ENCODE measurements at places on chromosomes 3 and 15.

DNA sequence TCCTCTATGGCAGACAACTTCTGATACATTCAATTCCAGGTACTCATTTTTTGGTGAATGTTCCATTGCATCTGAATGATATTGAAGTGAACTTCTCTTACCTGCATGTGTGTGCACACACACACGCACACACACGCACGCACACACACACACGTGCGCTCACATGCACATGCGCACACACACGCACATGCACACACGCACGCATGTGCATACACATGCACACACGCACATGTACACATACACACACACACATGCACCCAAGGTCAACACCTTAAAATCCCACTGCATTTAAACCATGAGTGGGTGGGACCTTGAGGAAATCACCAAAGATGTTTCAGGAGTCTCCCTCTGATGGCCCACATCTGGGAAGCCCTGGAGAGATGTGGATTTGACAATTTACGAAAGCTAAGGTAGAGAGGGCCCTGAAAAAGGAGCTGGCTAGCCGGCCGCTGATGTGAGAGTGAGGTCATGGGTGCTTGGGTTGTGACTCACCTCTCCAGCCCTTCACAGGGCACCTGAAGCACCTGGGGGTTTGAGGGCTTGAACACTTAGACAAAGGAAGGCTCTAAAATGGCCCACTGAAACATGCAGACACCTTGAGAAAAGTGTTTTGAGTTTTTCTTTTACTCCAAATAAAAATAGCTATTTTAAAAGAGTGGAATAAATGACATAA is 269.1 kb upstream of the LRRFIP2 start:
- DNase-seq: no peak
- H3K4me3 ChIP-seq: no peak overlapping the region
- H3K4me1 ChIP-seq: no peaks in the 10 kb centered on the region

- H3K27ac ChIP-seq: no peak overlapping the region
- DNase-seq: no peak
- H3K4me1 ChIP-seq: no peaks in the 10 kb centered on the region
- no peaks in the 10 kb centered on the region for H3K27me3 ChIP-seq
Observed at GRCh38 chr3:67384016-67384415, 270.4 kb downstream of the SUCLG2 start.

DNA sequence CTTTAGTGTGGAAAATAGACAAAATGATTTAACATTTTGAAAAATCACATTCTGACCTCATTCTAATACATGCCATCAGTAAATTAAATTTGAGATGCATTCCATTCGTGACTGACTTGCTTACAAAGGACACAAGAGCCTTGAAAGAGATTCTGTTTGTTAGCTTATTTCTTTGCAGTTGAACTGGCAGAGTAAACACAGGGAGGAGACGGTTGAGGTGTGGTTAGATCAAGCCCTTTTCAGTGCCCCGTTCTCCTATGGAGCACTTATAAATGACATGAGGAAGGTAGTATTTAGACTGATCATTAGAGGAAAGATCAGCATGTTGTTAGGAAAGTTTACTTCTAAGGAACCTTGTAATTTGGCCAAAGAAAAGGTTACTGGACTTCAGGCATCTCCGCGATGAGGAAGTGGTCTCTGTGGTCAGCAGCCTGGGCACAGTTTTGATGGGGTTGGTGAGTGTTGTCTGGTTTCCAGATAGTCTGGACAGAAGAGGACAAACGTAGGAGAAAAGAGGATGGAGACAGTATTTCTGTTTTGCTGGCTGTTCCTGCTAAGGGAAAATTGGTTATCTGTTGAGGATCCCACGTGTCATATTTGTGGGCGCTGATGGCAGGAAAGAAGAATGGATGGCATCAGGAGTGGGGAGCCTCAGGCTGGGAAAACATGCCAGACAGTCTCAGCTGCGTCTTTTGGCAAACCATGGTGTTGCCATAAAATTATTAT is 328.9 kb upstream of the TBL1XR1 start:
- H3K27ac ChIP-seq: no peak overlapping the region
- peaks cover 10% of the 10 kb centered on the region for H3K4me1 ChIP-seq
- no peaks in the 10 kb centered on the region for H3K27me3 ChIP-seq
- no peaks in the 10 kb centered on the region for H3K36me3 ChIP-seq

GRCh38 chr3:34256021-34256420 is 457.6 kb downstream of the PDCD6IP start:
- no peaks in the 10 kb centered on the region for H3K36me3 ChIP-seq
- H3K27me3 ChIP-seq: no peaks in the 10 kb centered on the region
- no peak overlapping the region for H3K27ac ChIP-seq
- no peak overlapping the region for H3K4me3 ChIP-seq
- H3K4me1 ChIP-seq: peaks cover 9% of the 10 kb centered on the region

DNA sequence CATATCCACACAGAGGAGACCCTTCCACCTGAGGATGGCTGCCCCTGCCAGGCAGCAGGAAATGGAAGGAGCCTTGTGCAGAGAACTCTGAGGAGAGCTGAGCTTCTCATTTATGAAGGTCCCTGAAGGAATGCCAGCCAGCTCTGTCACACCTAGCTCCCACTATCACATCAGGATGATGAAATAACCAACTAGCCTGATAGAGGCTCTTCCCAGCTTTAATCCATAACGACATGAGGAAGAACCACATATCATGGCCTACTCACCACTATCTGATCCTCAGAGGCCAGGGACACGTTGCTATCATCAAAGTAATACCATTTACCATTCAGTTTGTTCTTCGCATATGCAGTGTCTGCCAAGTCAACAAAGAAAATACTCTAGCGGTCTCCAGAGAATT is 1.5 kb upstream of the C3orf62 start:
- no peaks in the 10 kb centered on the region for H3K27me3 ChIP-seq
- no peak overlapping the region for H3K4me3 ChIP-seq
- H3K27ac ChIP-seq: no peak overlapping the region
- DNase-seq: no peak

GRCh38 chr3:16132928-16133327 is 41.6 kb upstream of the GALNT15 start:
- no peak overlapping the region for H3K27ac ChIP-seq
- no peaks in the 10 kb centered on the region for H3K36me3 ChIP-seq
- H3K4me1 ChIP-seq: no peaks in the 10 kb centered on the region
- DNase-seq: no peak

GRCh38 chr3:15602146-15602536 is 596 bp downstream of the BTD start:
- no peaks in the 10 kb centered on the region for H3K27me3 ChIP-seq
- no peak for DNase-seq
- H3K27ac ChIP-seq: peak overlapping the region; percentile 95
- peaks cover 10% of the 10 kb centered on the region for H3K4me1 ChIP-seq
- H3K36me3 ChIP-seq: peaks cover 22% of the 10 kb centered on the region

DNA sequence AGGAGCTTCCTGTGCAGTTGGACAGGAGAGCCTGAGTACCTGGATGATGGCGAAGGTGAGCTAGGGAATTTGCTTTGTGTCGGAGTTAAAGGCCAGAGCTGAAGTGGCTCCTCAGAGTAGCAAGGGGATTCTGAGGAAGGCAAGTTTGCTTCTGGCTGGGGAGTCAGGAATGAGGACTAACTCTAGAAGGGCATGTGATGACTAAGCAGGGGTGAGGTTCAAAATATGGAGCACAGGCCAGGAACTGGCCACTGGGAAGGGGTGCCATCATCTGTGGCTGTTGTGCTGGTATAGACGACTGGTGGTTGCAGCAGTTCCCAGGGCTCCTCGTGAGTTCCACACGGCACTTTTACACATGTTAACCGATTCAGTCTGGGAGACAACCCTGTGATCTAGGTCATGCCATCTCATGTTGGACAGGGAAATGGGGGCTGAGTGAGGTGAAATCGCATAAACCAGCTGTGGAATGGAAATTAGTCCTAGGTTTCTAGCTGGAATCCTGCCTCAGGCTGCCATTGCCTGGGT is 100.8 kb downstream of the EEFSEC start:
- no peak overlapping the region for H3K27ac ChIP-seq
- DNase-seq: no peak
- H3K27me3 ChIP-seq: no peaks in the 10 kb centered on the region

DNA sequence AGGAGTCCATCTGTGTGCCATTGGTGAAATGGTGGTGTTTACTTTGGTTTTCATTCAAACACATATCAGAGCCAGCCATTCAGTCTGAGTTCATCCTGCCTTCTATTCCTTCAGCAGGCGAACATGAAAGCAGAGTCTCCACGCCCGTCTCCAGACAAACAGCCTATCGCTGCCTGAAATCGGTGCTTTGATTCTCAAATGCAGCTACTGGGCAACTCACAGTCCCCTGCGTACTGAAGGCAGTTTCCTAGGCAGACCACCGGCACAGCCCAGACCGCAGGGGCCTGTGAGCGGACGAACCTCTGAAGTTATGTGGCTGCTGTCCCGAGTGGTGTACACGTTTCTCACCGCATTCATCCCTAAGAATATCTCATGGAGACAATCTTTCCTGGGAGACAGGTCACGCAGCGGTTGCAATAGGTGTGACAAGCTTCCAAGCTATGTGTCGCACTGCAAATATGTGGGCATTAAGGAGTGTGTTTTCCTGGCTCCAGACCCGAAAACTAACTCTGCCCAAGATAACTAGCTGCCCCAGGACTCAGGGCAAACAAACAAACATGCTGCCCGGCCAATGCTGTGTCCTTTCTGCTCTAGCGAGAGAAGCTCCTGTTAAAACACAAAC is 16.9 kb upstream of the RYR3 start:
- no peak for DNase-seq
- no peaks in the 10 kb centered on the region for H3K27me3 ChIP-seq
- H3K36me3 ChIP-seq: no peaks in the 10 kb centered on the region

GRCh38 chr15:77786956-77787355 is 154.2 kb upstream of the LINGO1 start:
- H3K4me1 ChIP-seq: no peaks in the 10 kb centered on the region
- H3K4me3 ChIP-seq: no peak overlapping the region
- H3K36me3 ChIP-seq: no peaks in the 10 kb centered on the region
- no peak overlapping the region for H3K27ac ChIP-seq

GRCh38 chr3:156341831-156342416 is 213.0 kb downstream of the SSR3 start:
- no peak overlapping the region for H3K27ac ChIP-seq
- no peak overlapping the region for H3K4me3 ChIP-seq
- no peaks in the 10 kb centered on the region for H3K36me3 ChIP-seq
- DNase-seq: no peak

- H3K36me3 ChIP-seq: no peaks in the 10 kb centered on the region
- no peak overlapping the region for H3K4me3 ChIP-seq
- no peak overlapping the region for H3K27ac ChIP-seq
- no peak for DNase-seq
- H3K4me1 ChIP-seq: no peaks in the 10 kb centered on the region
Observed at GRCh38 chr15:99466701-99467337, 99.0 kb upstream of the MEF2A start.

- no peak overlapping the region for H3K27ac ChIP-seq
- H3K36me3 ChIP-seq: no peaks in the 10 kb centered on the region
Observed at GRCh38 chr3:184563561-184563925, 2.0 kb downstream of the EPHB3 start.

GRCh38 chr15:40722934-40723333 is 28.0 kb downstream of the RAD51 start:
- H3K27me3 ChIP-seq: no peaks in the 10 kb centered on the region
- no peak overlapping the region for H3K4me3 ChIP-seq
- no peaks in the 10 kb centered on the region for H3K4me1 ChIP-seq
- H3K27ac ChIP-seq: no peak overlapping the region

- no peak overlapping the region for H3K27ac ChIP-seq
- DNase-seq: no peak
- H3K4me3 ChIP-seq: no peak overlapping the region
- H3K27me3 ChIP-seq: no peaks in the 10 kb centered on the region
- H3K36me3 ChIP-seq: no peaks in the 10 kb centered on the region
- H3K4me1 ChIP-seq: peaks cover 4% of the 10 kb centered on the region
Observed at GRCh38 chr3:72535772-72536171, 312.5 kb downstream of the SHQ1 start.

DNA sequence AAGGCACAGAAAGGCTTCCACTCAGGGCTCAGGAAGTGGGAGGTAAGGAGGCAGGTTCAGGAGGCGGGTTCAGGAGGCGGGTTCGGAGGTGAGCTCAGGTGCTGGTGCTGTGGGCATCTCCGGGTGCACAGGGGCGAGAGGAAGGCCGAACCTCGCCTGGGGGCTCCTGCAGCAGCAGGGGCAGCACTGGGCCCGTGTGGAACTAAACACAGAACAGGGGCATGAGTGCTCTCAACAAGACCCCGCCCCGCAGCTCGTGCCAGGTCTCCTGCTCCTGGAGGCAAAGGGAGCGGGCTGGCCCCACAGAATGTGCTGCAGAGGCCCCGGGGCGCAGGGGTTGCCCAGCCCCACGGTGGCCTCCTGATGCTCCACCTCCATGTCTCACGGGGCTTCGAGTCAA is 13.7 kb downstream of the ZDHHC19 start:
- no peaks in the 10 kb centered on the region for H3K36me3 ChIP-seq
- no peaks in the 10 kb centered on the region for H3K27me3 ChIP-seq
- no peak overlapping the region for H3K4me3 ChIP-seq
- no peak for DNase-seq

- DNase-seq: no peak
- H3K27me3 ChIP-seq: peaks cover 16% of the 10 kb centered on the region
- H3K4me1 ChIP-seq: peaks cover 5% of the 10 kb centered on the region
- H3K4me3 ChIP-seq: peak overlapping the region; percentile 50
Observed at GRCh38 chr3:158731486-158731885, 771 bp downstream of the RARRES1 start.

DNA sequence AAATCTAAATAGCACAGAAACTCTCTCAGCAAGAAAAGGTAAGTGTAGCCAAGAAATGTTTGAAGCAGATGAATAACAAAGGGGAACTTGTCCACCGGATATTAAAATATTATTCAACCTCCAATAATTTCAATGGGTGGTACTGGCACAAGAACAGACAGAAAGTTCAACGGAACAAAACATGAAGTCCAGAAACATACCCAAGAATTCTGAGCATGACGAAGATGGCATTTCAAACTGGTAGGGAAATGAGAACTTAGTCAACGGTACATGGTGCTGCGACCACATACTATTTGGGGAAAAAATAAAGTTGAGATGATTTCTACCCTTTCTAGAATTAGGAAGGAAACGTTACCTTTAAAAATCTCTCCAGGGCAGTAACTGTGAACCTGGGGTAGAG is 5.5 kb downstream of the CHSY1 start:
- no peak overlapping the region for H3K4me3 ChIP-seq
- H3K27me3 ChIP-seq: peaks cover 7% of the 10 kb centered on the region
- no peak for DNase-seq
- no peaks in the 10 kb centered on the region for H3K36me3 ChIP-seq
- H3K4me1 ChIP-seq: peaks cover 40% of the 10 kb centered on the region

DNA sequence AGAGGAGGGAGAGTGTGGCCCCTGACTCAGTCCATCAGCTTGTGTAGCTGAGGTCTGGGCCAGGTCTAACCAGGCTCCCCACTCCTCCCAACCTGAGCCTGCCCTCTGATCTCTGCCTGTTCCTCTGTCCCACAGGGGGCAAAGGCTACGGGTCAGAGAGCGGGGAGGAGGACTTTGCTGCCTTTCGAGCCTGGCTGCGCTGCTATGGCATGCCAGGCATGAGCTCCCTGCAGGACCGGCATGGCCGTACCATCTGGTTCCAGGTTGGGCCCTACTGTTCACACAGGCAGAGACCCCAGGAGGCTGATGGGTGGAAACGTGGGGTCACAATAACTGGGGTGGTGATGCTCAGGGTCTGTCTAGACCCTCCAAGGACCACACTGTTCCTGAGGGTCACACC is 6.8 kb downstream of the NEIL1 start:
- DNase-seq: no peak
- H3K27ac ChIP-seq: no peak overlapping the region
- H3K4me3 ChIP-seq: no peak overlapping the region
- H3K36me3 ChIP-seq: peaks cover 36% of the 10 kb centered on the region
- peaks cover 24% of the 10 kb centered on the region for H3K4me1 ChIP-seq
- peaks cover 7% of the 10 kb centered on the region for H3K27me3 ChIP-seq
